ENCODE measurements at places on chromosomes 16 and 17.

- no peak for DNase-seq
Observed at GRCh38 chr17:43627653-43628052, 34.1 kb downstream of the MEOX1 start.

- DNase-seq: no peak
Observed at GRCh38 chr16:595094-595528, 5.2 kb downstream of the RAB40C start.

- no peak for DNase-seq
Observed at GRCh38 chr17:51398128-51398525, 137.8 kb downstream of the UTP18 start.

DNA sequence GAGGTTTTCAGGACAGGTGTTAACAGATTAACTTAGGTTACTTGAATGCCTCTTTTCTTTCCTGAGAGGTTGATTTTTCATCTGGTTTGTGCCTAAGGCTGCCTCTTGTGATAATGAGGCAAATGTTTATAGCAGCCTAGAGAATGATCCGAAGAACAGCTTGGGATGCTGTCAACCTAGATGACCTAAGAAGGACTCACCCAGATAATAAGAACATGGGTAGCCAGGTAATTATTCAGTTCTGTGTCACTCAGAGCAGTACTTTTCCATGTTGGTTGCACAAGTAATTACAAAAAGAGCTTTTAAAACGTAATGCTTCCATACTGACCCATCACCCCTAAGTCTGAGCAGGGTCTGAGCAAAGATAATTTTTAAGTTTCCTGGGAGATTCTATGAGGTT lies 60.3 kb downstream of the CHD9 start:
- no peak for DNase-seq

DNA sequence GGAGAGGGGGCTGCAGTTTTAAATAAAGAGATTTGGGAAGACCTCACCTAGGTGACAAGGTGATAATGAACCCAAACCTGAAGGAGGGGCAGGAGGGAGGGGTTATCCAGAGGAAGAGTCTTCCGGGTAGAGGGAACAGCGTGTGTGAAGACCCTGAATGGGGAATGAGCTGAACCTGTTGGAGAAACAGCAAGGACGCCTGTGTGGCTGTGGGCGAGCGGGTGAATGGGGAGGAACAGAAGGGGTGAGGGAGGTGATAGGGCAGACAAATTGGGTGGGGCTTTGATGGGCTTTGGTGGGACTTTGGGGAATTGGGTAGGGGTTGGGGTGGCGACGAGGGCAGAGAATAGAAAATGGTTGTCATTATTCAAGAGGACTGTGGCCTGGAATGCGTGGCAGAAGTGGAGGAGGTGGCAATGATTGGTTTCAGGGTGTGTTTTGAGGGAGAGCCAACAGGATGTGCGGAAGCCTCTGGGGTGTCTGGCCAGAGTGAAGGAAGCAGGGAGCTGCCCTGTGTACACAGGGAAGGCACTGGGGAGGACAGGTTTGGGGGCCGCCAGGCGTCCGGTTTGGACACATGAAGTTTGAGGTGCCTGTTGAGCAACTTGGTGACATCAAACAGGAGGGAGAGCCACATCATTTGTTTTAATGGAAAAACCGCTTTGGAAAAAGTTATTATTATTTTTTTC lies 48.7 kb downstream of the NKD1 start:
- no peak for DNase-seq

GRCh38 chr17:34736611-34737010 lies 157.2 kb downstream of the TMEM132E start:
- no peak for DNase-seq

- no peak for DNase-seq
Observed at GRCh38 chr16:70768203-70768580, 32.8 kb downstream of the VAC14 start.

All from lung microvascular endothelial cell (primary cell).